ENCODE measurements at places on chromosomes 3 and 15. TPM values are rescaled to one million over a fixed set of nuclear protein-coding genes. Genes with fewer than 3 reads are reported as not detected.

Gene GPR149
- 2.7 TPM for total RNA-seq

DNA sequence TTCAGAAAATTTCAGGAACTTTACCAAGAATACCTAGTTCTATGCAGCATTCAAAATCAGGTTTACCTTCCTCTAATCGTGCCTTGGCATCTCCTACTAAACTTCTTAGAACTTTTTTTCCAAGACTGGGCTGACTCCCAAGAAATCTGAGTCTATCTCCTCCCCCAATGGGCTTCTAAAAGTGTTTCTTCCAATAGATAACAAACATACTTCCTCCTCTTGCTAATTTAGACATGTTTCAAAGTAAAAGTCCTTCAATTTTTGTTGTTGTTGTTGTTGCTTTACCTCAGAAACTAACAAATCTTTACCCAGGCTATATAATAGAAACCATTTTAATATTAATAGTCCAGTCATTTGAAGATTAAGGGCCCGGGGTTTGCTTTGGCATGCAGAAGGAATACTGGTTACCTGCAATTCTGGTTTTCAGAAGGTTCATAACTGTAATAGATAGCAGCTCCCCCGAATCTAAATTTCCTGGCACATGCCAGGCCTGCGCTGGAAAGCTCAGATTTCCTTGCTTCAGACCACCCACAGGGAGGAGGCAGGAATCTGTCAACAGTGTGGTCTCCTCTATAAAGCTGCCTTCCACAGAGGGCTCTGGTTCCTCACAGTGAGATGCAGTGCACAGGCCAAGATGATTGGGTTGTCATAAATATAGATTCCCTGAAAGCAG is 188.7 kb downstream of the THRB start:
- no peak for DNase-seq

- no peak for DNase-seq
Measured at GRCh38 chr3:100261485-100261903, 702 bp downstream of the TBC1D23 start.

Gene C3orf85
- total RNA-seq, result not detected

Gene AQR
- total RNA-seq, result 39.2 TPM

GRCh38 chr15:97989299-97989698 is 28.8 kb downstream of the ARRDC4 start:
- no peak for DNase-seq

Gene SPTSSB
- 8.3 TPM for total RNA-seq

Gene SLC2A2
- not detected for total RNA-seq

Gene TTBK2
- 42.6 TPM for total RNA-seq

Gene RBPMS2
- 0.27 TPM for total RNA-seq

GRCh38 chr15:66481107-66481856 is 16.3 kb downstream of the SNAPC5 start:
- DNase-seq, result no peak
